Thoracic aorta (tissue), 2 donors: ENCODE measurements at places on chromosomes 4 and X. TPM values are rescaled to one million over a fixed set of nuclear protein-coding genes. Genes with fewer than 3 reads are reported as not detected.

GRCh38 chrX:136529795-136530194, 2.2 kb upstream of the VGLL1 start:
- DNase-seq = no peak

- DNase-seq = no peak
These were observed 17.6 kb upstream of the PRPS1 start for GRCh38 chrX:107610667-107611066.

DNA sequence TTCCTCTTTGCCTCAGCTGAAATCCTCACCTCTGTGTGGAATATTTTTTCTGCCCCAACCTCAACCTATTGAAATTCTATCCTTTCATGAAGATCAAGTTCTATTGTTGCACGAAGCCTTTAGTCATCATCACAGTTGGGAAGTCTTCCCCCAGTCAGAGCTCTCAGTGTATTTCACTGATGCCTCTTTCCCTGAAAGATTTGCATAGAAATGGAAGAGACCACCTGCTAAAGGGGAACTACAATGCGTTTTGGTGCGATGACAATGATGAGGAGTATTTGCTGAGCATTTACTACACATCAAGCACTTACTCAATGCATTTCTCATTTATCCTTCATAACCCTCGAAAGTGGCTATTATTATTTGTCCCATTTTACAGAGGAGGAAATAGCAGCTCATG, 151.2 kb upstream of the KLF3 start:
- DNase-seq = no peak

DNA sequence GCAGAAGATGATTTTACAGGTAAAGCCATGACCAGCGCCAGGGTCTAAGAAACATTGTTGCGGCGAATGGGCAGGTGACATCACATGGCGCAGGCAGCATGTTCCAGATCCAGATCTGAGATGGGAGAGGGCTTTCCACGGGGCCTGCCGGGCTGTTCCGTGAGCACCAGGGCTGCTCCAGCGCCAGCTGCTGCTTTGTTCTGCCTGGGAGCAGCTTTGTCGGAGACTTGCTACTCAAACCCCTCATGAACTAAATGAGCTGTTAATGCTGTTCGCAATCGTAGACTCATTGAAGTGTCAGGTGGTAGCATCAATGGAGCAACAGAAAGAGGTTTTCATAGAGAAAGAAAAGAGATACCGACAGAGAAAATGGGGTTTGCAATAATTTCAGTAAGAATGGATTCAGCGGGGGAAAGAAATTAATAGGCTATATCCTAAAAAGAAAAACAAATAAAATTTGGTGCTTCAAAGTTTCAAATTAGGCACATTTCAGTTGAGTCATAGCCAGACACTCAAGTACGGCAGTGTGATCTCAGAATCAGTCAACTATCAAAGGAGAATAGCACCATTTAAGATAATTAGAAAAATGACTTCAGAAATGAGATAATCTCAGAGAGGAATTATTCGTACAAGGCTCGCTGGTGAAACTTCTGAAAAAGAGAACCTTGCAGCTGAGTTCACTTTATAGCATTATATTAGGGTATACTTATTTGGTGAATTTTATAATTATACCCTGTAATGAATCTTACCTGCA, 23.9 kb downstream of the SORBS2 start:
- no peak for DNase-seq

DNA sequence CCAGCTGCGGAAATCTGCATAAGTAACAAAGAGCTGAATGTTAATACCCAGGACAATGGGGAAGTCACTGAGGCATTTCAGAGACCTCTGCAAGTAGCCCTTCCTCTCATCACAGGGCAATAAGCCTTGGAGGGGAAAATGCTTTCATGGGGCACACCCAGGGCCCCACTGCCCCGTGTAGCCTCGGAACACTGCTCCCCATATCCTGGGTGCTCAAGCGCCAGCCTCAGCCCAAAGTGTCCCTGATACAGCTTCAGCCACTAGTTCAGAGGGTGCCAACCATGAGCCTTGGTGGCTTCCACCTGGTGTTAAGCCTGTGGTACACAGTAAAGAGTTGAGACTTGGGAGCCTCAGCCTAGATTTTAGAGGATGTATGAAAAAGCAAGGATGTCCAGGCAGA, 402.8 kb upstream of the CXorf51A start:
- DNase-seq = no peak

DNA sequence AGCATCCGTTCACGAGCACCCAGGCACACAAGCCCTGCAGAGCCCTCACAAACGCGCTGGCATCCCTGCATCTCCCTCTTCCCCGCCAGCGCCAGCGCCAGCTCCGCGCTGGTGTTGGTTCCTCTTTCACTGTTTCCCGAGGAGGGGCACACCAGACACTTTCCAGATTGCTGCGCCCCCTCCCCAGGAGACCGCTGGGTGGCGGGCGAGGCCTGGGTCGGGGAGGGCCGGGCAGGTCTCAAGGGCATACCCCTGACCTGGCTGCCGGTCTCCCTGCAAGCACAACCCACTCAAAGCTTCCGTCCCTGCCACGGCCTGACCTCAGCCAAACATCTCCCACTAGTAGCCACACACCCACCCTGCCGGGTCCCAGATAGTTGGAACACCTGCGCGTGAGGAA, 2.2 kb upstream of the NKX1-1 start:
- no peak for DNase-seq

DNA sequence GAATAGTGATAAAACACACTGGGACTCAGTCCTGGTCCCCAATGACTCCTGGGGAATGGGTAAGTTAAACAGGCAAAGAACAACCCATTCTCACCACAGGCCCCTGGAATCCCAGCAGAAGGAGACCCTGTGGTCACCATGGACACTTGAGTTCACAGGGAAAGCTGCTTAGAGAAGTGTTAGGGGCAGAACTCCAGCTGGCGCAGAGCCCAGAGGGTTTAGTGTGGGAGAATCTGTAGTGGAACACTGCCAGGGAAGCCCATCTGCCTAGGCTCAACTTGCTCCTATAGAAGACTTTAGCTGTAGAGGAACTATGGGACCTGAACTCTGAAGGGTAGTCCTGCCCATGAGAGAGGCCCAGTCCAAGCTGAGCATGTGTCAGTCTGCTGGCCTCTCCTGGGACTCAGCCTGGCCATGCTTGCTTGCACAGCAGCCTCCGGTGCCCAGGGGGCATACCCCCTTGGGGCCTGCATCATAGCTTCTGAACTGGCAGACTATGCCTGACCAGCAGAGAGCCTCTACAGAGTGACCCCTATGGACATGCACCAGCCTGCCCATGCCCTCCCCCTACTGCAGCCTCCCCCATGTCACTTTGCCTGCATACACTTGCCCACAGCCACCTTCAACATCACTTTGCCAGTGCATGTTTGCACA, 343.5 kb downstream of the IDS start:
- DNase-seq = no peak

DNA sequence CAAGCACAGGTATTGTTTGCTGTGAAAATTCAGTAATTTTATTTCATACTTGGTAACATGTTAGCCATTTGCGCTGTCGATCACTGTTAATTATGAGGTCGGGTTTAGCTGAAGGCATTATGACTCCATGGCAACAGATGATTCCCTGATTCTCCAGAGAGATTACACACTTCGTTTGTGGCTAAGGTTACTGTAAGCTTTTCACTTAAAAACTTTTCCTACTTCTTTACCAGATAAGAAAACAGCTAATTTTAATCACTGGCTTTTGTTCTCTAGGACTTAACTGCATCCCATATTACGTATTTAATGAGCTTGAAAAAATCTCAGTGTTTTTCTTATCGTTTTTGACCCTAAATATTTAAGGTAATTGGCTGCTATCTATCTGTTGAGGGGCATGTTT, 2.1 kb downstream of the GSTCD start:
- no peak for DNase-seq

GRCh38 chrX:345020-345925, 26.7 kb upstream of the GTPBP6 start:
- DNase-seq = no peak

DNA sequence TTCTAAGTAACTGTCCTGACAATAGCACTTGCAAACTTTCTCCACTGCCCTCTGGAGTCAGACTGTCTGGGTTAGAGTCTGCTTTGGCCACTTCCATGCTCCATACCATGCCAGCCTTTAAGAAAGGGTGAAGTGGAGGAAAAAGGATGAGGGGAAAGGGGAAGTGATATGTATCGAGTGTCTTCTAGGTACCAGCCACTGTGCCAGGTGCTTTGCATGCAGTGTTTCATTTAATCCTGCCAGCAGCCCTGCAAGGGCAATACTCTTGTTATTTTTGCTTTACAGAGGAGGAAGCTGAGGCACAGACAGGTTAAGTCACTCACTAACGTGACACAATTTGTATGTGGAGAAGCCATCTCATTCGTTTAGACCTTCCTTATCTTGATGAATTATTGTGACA, 55.6 kb downstream of the RTL9 start:
- DNase-seq = no peak

DNA sequence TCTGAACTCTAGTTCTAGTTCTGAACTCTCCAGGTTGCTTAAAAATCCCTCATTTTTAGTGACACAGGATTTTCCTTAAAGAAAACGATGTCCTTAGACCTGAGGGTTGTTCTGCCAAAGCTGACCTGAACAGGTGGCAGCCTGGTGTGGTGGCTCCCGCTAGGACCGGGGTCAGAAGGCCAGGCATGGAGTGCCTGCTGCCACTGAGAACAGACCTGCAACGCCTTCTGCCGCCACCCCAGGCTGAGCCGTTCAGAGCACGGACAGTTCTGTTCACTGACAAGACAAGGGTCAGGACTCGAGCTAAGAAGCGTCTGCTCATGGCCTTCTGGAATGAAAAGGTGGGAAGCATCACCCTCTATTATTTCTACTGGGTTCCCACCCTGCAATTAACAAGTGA, 15.8 kb downstream of the DCTD start:
- DNase-seq = no peak

GRCh38 chr4:75547647-75548387, 8.0 kb upstream of the ODAPH start:
- DNase-seq = peak; percentile 28

GRCh38 chr4:125836597-125837195, 521.9 kb downstream of the FAT4 start:
- DNase-seq = no peak

DNA sequence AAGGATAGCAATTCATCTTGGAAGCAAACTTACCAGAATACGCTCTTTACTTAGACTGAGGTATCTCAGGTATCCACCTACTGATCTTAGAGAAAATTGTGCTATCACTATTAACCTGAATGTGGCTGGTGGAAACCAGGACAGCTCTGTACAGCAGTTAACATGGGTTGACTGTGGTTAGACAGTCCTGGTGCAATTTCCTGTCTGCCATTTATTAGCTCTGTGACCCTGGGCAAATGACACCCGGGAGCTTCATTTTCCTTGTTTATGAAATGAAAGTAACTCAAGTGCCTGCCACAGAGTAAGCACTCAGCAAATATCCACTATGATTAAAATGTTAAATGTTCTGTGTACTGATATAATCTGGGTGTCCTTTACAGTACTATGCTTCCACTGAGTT, 60.0 kb downstream of the SMC1A start:
- no peak for DNase-seq

GRCh38 chr4:143082701-143083100, 102.0 kb upstream of the USP38 start:
- DNase-seq = no peak

- DNase-seq = no peak
These were observed 29.1 kb upstream of the GALNT7 start for GRCh38 chr4:173139561-173139960.

DNA sequence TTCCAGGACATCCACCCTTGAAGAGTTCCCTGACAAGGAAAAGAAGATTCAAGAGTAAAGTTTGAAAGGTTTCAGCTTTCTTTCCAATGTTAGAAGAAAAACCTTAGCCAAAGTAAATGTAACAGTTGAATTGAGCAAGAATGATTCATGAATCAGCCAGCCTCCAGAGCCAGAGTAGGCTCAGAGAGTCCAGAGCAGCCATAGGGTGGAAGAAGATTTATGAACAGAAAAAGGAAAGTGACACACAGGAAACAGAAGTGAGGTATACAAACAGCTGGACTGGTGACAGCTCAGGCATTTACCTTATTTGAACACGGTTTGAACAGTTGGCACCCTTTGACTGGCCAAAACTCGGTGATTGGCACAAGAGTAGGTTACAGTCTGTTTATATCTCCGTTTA, 63.2 kb downstream of the QDPR start:
- no peak for DNase-seq

DNA sequence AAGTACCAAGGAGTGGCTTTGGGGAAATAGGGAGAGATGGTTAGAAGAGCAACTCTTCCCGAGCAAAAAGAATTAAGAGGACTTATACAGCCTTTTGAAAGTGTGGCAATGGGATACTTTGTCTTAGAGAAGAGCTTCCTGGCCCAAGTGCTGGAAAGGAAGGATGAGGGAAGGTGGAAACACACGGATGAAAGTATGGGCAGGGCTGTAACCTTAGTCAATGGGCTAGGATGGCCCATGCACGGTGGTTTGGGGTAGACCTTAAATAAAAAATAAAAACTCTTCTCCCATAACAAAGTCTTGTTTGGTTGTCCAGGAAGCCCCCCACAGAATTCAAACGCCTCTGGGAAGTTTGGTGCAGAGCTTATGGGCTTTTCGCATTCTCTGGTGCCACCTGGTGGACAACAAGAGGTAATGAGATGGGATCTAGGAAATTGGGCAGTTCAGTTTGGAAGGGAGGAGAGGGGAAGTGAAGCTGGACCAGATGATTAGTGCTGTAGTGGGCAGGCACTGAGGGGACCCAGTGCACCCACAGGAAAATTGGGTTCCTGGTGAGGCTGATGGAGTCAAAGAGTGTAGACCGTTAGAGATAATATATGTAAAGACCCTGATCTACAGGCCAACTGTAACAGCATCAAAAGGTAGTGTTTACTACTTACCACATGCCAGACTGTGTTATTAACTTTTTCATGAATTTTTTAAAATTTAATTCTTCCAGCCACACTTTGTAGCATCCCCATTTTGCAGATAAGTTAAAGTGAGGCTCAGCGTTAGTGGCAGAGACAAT, 13.8 kb upstream of the ENOX2 start:
- no peak for DNase-seq

DNA sequence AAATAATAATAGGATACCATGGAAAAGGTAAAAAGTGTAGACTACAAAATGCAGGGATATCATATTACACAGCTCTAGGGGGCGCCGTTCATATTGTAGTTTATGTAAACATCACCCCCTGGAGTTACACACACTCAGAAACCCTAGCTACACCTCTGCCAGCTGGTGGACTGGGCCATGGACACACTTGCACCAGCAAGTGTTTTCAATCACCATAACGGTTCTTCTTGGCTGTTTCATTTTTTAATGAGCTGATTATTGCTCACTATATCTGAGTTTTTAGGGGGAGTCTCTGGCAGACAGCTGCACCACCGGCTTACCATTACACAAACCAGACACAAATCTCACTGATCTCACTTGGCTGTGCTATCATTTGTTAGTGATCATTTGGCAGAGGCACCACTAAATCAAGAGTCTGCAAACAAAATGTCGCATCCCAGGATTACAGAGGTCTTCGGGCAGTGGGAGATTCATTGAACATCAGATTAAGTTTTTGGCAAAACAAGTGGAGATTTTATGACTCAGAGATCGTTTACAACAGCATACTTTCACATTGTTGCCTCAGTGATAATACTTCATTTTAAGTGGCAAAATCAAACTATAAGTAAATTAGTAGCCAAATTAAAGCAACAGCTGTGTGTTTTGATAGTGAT, 185.7 kb downstream of the UNC5C start:
- no peak for DNase-seq

GRCh38 chrX:17007134-17007768, 60.8 kb downstream of the REPS2 start:
- no peak for DNase-seq

- no peak for DNase-seq
These were observed 11.6 kb downstream of the TXLNG start for GRCh38 chrX:16797841-16798240.

Gene CT45A5
- total RNA-seq = not detected

Gene CYLC1
- not detected for total RNA-seq

Gene IL9R
- total RNA-seq = not detected

Gene PDCL2
- not detected for total RNA-seq

Gene PGAM4
- total RNA-seq = not detected

Gene SFRP2
- 90.3 TPM for total RNA-seq
